Stimulated activated CD8-positive, alpha-beta memory T cell treated with anti-CD3 and anti-CD28 coated beads, Interleukin-4, amount 100 ng/mL, for 1 hour (primary cell): ENCODE measurements at places on chromosomes 3 and 15.

GRCh38 chr3:28188686-28189085, 52.7 kb upstream of the CMC1 start:
- no peak for DNase-seq

DNA sequence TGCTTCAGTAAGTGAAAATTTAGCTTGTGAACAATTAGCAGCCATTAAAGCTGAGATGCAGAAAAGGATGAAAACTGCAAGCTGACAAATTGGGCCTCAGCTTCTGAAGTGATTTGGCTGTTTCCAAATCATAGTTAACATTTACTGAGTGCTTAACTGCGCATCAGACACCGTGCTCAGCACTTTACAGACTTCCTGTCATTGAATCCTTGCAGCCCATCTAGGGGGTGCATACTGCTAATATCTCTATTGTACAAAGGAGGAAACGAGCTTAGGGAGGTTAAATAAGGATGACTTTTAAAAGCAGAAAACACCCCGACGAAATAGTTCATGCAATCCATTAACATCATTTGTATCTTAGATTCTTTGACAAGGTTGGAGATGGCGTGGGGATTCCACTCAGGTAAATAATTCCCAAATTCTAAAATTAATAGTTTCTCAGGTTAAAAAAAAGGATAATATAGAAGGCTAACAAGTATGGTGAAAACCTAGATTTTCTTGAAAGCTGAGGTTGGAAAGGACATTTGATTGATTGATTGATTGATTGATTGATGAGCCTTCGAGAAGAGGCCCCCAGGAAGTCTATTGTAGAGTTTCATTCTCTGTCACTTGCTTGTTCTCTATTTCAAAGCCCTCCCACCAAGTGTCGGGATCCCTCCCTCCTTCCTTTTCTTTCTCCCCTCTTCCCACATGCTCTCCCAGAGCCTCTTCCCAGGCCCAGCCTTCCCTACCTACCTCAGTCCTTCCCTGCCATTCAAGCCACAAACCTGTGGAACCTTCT, 23.5 kb upstream of the EPHB3 start:
- DNase-seq: no peak

DNA sequence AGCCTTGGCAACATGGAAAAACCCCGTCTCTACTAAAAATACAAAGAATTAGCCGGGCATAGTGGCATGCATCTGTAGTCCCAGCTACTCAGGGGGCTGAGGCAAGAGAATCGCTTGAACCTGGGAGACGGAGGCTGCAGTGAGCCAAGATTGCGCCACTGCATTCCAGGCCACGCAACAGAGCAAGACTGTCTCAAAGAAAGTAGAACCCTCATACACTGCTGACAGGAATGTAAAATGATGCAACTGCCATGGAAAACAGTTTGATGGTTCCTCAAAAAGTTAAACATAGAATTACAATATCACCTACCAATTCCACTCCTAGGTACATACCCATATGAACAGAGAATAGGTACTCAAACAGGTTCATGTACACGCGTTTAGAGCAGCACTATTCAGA, 158.9 kb downstream of the TBC1D5 start:
- no peak for DNase-seq

- DNase-seq: no peak
These were observed 154.7 kb upstream of the GOLIM4 start for GRCh38 chr3:168250415-168250861.

- peak; percentile 11 for DNase-seq
These were observed 32.4 kb upstream of the HES1 start for GRCh38 chr3:194103505-194103904.

GRCh38 chr3:81601707-81602305, 159.6 kb downstream of the GBE1 start:
- no peak for DNase-seq

- no peak for DNase-seq
These were observed 2.9 kb upstream of the PSTPIP1 start for GRCh38 chr15:76991741-76992645.

DNA sequence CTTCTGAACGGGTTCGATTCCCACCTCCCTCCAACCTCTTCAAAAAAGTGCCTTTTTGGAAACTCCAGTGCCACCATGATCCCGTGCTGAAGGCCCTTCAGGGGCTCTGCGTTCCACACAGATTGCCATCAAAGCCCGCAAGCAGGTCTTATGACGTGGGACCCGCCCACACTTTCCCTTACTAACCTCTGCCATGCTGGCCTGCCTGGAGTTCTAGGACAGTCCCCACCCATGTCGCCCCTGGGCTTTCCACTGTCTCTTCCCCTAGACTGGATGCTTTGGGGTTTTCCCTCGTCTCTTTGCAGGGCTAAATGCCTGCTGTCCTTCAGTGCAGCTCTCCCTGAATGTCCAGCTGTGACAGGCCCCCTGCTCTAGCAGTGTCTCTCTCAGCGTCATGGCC, 313.7 kb upstream of the ATP10A start:
- DNase-seq: no peak

DNA sequence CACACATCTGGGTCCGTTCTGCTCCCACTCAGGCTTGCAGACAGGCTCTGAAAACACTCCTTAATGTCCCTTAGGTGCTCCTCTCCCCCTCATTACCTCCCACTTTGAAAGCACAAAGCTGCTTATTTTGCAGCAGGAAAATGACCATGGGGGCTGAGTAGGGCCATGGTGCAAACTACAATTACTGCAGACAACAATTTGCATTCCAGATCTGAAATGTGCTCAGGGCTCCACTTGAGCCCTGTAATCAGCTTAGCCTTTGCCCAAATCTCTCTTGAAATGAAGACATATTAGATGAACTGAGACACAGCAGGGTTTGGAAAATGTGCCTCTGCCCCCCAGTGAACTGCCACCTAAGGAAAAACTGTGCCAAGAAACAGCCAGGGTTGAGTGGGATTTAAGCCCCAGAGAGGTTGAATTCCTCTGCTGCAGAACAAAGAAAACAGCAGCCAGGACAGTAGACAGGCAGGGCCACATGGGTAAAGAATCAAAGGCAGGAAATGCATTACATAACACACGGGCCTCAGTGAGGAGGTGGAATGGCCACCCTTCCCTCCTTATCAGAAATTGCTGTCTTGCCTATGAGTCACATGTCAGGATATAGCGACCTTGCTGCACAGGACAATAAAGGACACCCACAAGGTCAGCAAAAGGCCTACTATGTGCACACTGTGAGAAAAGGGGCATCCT, 126.8 kb upstream of the ARHGEF3 start:
- no peak for DNase-seq

DNA sequence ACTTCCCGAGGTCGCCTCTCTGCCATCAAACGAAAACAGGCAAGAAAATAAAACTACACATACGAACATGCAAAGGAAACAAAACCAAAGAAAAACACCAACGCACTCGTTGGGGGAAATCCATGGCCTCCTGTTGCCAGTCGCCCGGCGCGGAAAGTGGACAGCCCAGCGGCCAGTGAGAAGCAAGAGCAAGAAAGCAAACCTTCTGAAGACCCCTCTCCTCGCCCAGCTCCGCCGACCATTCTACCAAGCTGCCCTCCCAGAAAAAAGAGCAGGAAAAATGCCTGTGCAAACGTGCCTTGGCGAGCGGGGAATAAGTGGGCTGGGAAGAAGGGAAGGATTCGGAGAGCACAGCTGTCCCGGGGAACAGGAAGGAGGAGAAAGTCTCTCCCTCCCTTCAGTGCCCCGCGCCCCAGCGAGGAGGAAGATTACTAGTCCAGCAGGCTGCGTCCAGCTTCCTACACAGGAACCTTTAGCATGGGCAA, 802 bp upstream of the NECTIN3 start:
- DNase-seq: no peak
